ENCODE measurements at places on chromosomes 16 and 17.

- no peak for DNase-seq
Measured at GRCh38 chr17:79696610-79696982, 34.1 kb upstream of the ENPP7 start.

DNA sequence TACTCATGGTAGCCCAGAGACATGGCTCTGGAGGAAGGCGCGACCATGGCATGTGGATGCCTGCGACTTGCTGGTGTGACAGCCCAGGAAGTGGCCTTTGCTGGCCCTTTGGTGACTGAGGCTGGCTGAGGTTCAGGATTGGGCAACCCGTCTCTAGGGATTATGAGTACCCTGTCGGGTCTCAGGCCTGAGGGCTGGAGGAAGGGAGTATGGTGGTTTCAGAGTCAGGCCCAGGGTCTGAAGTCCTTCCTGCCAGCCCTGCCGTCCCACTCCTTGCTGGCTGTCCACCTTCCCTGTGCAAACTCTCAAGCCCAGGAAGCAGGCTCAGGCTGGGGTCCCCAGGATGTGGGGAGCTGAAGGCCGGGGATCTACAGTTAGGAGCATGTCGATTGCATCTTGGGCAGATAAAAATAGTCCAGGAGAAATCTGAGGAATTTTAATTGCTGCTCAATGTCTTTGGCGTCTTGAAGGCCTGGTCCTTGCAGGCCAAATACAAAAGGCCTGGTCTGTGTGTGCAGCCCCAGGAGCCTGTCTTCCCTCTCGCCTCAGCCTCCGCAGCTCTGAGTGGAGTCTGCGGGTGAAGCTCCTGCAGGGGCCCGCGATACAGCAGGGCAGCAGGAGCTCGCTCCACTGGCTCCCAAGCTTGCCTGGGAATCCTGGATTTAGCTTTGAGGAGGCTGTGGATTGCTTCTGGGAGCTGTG is 52.5 kb downstream of the NKD1 start:
- DNase-seq, result no peak

DNA sequence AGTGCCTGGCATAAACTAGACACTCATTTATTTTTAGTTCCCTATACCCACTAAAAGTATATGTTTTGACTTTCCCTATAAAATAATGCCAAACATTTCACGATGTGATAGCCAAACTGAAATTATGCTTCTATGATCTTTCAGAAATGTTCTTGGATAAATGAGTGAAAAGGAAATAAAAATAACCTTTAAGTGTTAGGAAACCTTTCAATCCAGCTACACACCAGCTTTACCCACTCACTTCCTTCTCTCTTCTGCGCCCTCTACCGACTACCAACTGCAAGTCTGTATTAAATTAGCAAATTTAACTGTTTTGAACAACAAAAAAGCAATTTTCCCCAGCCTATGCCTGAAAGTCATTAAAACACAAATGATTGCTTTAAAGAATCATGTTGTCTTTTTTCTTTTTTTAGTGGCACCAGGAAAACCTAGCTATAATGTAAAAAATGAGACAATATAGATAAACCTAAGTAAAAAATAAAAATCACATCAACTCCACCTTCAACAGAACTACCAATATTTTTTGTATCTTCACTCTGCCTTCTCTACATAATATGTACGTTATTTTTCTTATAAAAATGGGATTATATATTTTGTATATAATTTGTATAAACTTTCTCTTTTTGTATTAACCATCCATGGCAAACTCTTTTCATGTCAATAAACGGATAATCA is 13.2 kb upstream of the TMEM100 start:
- DNase-seq, result no peak

- no peak for DNase-seq
Measured at GRCh38 chr17:11239379-11239970, 1.5 kb upstream of the SHISA6 start.

DNA sequence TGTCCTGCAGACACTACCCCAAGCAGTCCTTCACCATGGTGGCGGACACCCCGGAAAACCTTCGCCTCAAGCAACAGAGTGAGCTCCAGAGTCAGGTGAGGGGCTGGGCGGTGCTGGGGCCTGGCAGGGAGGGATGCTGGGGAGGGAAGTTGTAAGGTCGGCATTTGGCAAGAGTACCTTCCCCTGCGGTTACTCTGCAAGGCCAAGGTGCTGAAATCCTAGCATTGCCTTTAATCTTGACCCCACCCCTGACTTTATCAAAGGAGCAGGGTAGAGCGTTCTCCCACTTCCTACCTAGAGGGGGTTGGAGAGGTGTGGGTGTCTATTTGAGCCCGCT is 20.5 kb downstream of the LASP1 start:
- DNase-seq, result no peak

DNA sequence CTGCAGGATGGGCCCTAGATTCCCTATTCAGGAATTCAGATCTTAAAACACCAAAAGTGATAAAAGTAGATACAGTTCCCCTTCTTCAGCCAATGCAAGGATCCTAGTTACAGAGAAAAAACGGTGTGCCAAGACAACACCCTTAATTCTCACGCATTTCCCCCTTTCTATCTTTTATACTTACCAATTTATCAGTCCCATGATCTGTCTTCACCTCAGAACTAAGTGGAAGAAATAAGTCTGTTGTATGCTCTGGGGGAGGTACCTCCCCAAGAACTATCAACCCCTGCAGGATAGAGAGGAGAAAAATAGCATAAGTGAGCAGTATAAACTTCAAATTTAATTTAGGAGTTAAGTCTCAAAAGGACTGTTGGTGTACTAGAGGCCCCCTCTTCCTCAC is 83.2 kb downstream of the STH start:
- DNase-seq, result no peak

- no peak for DNase-seq
Measured at GRCh38 chr16:51119973-51120729, 30.9 kb downstream of the SALL1 start.

GRCh38 chr17:56975656-56976055 is 2.3 kb upstream of the SCPEP1 start:
- DNase-seq, result no peak

GRCh38 chr17:60039847-60040442 is 38.8 kb downstream of the HEATR6 start:
- DNase-seq, result no peak

DNA sequence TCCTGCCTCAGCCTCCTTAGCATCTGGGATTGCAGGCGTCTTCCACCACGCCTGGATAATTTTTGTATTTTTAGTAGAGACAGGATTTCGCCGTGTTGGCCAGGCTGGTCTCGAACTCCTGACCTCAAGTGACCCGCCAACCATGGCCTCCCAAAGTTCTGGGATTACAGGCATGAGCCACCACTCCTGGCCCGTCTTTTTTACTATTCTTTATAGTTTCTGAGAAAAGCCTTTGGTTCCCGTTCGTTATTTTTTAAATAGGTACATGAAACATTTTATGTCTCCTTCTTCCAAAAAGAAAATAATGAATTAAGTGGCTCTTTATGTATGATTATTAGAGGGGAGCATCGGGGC is 570 bp upstream of the BCO1 start:
- no peak for DNase-seq

GRCh38 chr17:2634361-2634960 is 41.0 kb downstream of the PAFAH1B1 start:
- DNase-seq, result no peak

- no peak for DNase-seq
Measured at GRCh38 chr16:77214411-77215138, 15.4 kb downstream of the SYCE1L start.

DNA sequence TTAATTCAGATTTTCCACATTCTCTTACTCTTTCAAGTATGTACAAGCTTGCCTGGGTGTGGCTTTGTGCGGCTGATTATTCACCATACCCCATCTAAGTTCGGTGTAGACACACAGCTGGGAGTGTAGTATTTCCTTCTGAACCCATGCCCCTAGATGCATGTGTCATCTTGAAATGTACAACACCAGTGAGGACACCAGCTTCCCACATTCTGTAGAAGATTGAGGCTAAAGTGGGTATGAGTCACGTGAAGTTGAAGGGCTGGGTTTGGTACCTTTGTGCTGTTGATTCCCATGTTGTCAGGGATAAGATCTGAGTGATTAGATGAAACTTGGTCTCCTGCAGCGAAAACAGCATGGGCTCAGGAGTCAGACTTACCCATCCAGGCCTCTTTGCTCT is 14.6 kb upstream of the DHX8 start:
- no peak for DNase-seq
